Substantia nigra (tissue), 51 donors: ENCODE measurements at places on chromosomes 11 and 22.

GRCh38 chr11:39975091-39975490, 1484.4 kb downstream of the LRRC4C start:
- DNase-seq: no peak

DNA sequence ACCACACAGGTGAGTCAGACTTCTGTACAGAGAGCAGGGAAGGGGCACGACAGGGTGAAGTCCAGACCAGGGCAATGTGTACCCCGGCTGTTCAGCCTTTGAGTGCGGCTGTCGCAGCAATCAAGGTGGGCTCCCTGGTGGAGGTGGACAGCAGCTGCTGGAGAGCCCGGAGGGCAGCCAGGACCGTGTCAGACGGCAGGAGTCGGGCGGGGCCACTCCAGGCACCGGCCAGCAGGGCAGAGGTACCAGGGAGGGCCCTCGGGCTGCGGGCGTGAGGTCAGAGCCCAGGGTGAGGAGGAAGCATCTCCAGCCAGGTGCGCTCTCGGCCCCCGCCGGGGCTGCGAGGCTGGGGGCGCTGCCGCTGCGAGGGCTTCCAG, 802 bp upstream of the PIM3 start:
- DNase-seq: no peak

- DNase-seq: no peak
Observed at GRCh38 chr11:11605181-11605580, 16.6 kb downstream of the GALNT18 start.

GRCh38 chr11:8067567-8067928, 13.5 kb upstream of the TUB start:
- DNase-seq: no peak

GRCh38 chr22:17892376-17892775, 118.1 kb upstream of the BID start:
- DNase-seq: no peak

DNA sequence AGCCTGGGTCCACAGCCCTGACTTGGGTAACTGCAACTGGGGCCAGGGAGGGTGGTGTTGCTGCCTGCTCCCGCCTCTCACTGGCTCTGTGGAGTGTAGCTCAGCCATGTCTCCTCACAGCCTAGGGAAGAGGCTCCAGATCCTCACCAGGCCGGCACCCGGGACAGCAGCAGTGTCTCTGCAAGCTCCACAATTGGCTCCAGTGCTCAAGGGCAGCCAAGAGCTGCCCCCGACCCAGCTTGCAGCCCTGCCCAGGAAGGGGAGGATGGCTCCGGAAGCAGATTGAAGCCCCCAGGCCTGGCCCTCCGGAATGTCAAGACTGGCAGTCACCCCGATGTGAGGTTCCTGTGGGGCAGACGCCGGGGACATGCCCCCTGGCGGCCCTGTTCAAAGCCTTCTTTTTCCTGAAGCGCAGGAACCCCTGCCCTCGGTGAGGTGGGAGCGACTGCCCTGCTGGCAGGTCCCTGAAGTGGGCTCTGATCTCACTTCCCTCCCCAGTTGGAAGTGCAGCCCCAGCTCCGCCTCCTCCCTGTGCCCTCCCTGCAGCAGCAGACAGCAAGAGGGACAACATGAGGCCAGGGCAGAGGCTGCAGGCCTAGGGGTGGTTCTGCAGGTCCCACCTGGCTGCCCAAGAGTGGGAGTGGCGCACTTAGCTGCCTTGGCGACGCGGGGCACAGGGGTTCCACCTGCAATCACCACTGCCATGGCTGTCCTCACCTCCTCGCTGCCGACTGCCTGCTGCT, 816.2 kb upstream of the LUZP2 start:
- DNase-seq: no peak

DNA sequence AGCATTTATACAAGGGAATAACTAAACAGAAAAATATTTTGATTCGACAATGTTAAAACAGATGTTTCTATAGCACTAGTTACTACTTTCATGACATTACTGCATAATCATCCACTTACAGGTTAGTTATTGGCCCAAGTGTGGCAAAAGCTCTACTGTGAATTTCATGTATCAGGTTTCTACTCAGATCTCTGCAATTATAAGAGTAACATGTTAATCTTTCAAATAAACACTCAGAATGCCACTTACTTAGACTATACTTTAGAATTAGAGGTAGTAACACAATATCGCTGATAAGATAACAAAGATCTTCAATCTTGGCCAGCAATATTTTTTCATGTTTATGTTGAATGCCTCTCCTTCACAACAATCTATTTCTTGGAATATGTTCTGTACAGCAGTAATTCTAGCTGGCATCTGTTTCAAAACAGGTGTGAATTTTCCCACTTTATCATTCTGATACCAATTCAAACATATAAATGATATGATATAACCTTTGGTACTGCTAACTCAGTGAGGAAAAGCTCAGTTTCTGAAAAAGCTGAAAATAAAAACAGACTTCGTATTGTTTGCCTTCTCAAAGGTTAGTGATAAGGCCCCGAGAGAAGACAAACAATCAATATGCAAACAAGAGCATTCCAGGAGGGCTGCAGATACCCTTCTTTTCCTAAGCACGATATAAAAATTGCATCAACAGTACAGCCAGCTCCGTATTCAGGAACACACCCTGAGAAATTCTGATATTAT, 11.0 kb upstream of the CCDC34 start:
- DNase-seq: no peak
